Midbrain (tissue), 1 donor: ENCODE measurements at places on chromosomes 7 and 10.

DNA sequence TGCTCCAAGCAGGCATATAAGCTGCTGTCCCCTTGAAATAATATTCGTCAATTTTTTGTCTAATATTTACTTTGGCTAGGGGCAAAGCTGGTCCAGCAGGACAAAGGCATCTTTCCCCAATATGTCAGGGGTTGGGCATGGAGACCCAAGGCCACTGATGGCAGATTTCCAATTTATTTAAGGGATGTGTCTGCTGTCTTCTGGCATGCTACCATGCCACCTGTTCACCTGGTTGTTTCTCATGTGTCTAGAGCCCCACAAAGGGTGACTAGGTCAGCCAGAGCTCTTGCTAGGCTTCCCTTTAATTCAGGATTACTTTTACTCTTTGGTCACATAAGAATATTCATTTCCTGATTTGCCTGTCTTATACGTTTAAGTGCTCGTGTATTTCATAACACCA lies 22.1 kb upstream of the SYPL1 start:
- no peak for DNase-seq

DNA sequence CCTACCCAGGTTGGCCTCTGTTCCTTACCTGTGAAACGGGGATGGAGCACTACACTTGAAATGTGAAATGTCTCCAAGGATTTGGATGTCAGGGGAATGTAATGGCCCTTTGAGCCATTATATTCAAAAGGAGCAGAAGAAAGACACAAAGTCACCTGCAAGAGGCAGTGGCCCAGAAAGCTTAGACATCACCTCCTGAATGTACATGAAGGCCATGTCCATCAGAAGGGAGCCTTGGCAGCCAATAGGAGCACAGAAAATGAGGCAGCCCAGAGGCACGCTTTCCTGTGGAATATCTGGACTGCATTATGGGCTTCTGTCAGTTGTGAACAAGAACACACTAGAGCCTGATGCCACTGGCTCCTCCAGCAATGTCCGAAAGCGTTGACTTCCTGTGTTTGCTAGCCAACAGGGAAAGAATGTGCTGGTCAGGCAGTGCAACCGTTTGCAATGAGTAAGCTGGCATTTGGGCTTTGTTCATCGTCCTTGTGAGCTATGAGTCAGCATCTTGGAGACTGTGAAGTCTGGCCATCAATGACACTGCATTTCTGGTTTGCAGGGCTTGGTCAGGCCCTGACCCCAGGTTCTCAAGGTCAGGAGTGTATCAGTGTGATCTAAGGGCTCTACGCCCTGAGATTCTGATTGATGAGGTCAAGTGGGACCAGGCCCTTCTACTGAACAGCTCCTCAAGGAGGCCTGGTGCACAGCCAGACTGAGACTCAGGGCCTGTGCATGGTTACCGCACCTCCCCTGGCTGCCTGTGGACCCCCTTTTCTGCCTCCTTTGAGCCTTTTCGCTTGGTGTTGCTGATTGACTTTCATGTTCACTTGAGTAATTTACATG lies 222.4 kb downstream of the RPS24 start:
- DNase-seq, result peak; percentile 17

- DNase-seq, result no peak
These were observed 138.1 kb upstream of the EFCAB10 start for GRCh38 chr7:105719395-105719794.

DNA sequence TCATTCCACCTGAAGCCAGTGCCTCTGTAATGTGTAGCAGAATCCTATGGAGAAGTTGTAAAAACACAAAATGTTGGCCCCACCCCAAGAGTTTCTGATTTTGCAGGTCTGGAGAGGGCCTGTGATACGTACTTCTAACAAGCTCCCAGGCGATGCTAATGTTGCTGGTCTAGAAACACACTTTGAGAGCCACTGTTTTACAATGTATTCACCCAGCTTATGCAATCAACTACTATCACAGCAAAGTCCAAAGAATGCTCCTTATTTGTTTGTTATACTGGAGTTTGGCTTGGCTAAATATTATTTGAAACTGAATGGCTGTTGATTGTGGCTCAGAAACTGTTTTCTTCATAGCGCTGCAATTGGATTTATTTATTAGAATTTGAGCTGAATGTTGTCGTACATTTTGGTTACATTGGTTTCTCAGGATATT lies 44.3 kb downstream of the DNAJB9 start:
- DNase-seq, result no peak

- no peak for DNase-seq
These were observed 994 bp upstream of the CYP51A1 start for GRCh38 chr7:92135052-92135889.

DNA sequence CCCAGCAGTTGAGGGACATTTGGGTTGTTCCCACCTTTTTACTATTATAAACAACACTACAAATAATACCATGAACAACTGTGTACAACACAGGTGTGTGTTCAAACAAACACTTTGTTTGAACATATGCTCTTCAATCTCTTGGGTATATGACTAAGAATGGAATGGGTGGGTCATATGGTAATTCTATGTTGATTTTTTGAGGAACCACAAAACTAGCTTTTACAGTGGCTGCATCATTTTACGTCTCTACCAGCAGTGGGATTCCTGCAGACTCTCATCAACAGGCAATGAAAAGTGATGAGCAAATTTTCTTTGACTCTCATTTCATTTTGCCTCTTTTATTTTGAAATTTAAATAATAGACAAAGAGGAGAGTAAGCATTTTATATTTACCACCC lies 116.9 kb upstream of the KLF14 start:
- no peak for DNase-seq

GRCh38 chr7:153832160-153832559 lies 220.0 kb upstream of the DPP6 start:
- no peak for DNase-seq

DNA sequence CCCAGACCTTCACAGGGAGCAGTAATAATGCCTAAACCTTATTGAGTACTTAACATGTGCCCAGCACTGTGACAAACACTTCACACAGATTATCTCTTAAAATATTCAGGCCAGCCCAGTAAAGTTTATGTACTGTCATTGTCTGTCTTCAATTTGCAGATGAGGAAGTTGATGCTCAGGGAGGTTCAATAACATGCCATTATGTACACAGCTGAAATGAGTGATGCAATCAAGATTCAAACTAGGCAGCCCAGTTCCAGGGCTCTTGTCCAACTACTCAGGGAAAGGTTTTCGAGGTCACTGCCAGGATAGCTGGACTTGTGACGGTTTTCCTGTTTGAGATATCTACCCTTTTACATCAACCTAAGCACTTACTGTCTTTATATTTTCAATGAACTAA lies 56.1 kb downstream of the AUTS2 start:
- no peak for DNase-seq
